ENCODE measurements at places on chromosomes 5 and 9. TPM values are rescaled to one million over a fixed set of nuclear protein-coding genes. Genes with fewer than 3 reads are reported as not detected.

Gene BTNL8
- total RNA-seq: not detected

- H3K27me3 ChIP-seq: no peaks in the 10 kb centered on the region
- DNase-seq: no peak
- no peaks in the 10 kb centered on the region for H3K36me3 ChIP-seq
- no peaks in the 10 kb centered on the region for H3K4me1 ChIP-seq
- H3K4me3 ChIP-seq: no peak overlapping the region
Measured at GRCh38 chr5:42074353-42074752, 149.3 kb downstream of the FBXO4 start.

- peaks cover 22% of the 10 kb centered on the region for H3K4me1 ChIP-seq
- no peaks in the 10 kb centered on the region for H3K27me3 ChIP-seq
- no peak overlapping the region for H3K4me3 ChIP-seq
- H3K27ac ChIP-seq: no peak overlapping the region
- DNase-seq: peak; percentile 70
Measured at GRCh38 chr9:33225319-33226147, 14.4 kb upstream of the SPINK4 start.

DNA sequence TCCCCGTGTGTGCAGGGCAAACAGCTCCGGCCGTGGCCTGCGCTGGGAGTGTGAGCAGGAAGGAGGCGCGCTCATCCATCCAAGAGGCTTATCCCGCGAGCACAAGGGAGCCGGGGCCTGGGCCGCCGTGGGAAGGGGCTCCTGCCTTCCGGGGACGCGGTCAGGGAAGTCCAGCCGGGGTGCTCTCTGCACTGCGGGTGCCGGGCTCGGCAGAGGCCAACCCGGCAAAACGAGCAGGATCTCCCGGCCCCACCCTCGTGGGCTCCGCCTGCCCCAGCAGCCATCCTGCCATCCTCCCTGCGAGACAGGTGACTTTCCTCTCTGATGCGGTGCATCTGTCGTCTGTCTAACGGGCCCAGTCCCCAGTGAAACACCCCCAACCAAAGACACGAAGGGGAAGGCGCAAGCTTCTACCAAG is 244.2 kb downstream of the AUH start:
- peaks cover 22% of the 10 kb centered on the region for H3K4me1 ChIP-seq
- H3K4me3 ChIP-seq: peak overlapping the region; percentile 14
- no peaks in the 10 kb centered on the region for H3K27me3 ChIP-seq
- no peaks in the 10 kb centered on the region for H3K36me3 ChIP-seq
- DNase-seq: no peak

Data from Calu3 (cell line).